Uterus (tissue), 4 donors: ENCODE measurements at places on chromosomes 1 and 21. TPM values are rescaled to one million over a fixed set of nuclear protein-coding genes. Genes with fewer than 3 reads are reported as not detected.

DNA sequence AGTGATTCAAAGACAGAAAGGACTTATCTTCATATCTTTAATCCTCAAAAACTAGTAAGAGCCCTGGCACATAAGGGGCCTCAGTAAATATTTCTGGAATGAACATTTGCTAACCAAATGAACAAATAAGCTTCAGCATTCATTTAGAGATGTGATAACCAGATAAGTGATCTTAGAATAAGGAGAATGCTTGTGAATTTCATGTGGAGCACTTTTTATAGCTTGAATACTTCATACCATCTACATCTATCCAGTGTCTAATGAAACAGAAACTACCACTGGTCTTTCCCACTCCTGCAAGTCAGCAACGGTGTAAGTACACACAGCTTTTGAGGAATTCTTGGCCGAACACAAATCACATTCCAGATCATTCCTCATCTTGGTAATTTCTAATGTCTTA lies 38.5 kb downstream of the EDEM3 start:
- no peak overlapping the region for H3K27ac ChIP-seq
- no peak for DNase-seq
- H3K36me3 ChIP-seq = no peaks in the 10 kb centered on the region
- no peaks in the 10 kb centered on the region for H3K27me3 ChIP-seq
- no peak overlapping the region for H3K4me3 ChIP-seq

DNA sequence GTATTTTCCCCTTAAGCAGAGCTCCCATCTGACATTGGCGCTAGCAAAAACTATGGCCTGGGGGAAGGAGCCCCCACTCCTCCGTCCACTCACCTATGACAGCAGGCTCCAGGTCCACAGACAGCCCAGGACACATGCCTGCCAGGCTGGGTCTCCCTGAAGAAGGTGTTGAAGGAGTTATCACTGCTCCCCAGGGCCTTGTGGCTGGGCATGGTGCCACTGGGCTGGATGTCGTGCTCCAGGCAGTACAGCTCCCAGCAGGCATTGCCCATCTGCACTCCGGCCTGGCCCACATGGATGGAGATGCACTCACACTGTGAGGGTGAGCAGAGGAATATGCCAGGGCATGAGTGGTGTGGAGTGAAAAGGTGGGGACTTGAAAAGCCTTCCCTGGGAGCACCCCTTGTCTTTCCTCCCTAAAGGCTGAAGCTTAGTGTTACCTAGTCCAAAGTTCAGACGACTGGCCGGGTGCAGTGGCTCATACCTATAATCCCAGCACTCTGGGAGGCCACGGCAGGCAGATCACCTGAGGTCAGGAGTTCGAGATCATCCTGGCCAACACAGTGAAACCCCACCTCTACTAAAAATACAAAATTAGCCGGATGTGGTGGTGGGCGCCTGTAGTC lies 30.0 kb downstream of the RABIF start:
- peak overlapping the region; percentile 22 for H3K27ac ChIP-seq
- H3K27me3 ChIP-seq = no peaks in the 10 kb centered on the region
- H3K4me1 ChIP-seq = peaks cover 4% of the 10 kb centered on the region
- DNase-seq = peak; percentile 37
- H3K4me3 ChIP-seq = no peak overlapping the region

DNA sequence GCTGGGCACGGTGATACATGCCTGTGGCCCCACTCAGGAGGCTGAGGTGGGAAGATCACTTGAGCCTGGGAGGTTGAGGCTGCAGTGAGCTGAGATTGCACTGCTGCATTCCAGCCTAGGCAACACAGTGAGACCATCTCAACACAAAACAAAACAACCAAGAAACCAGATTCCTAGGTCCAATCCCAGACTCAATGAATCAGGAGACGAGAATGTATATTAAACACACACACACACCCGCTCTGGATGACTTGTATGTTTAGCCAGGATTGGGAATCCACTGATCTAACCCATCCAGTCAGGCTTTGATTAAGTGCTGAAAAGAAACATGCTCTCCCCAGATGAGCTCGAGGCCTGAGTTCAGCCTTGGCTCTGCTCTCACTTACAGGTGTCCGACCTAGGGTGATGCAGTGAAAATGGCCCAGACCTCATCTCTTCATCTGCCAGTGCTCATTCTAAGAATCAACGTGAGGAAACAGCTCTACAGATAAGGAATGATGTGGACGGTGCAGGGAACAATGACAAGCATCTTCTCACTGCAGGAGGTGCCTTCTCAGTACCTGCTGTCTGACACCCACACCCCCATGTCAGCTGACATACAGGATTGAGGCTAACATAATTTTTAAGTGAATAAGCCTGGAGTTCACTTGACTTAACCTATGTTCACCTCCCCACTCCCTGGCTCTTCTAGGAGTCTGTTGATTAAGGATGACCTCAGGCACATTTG lies 15.3 kb upstream of the SRSF4 start:
- no peak overlapping the region for H3K4me3 ChIP-seq
- DNase-seq = no peak
- H3K4me1 ChIP-seq = no peaks in the 10 kb centered on the region
- H3K27ac ChIP-seq = no peak overlapping the region
- no peaks in the 10 kb centered on the region for H3K36me3 ChIP-seq
- no peaks in the 10 kb centered on the region for H3K27me3 ChIP-seq

DNA sequence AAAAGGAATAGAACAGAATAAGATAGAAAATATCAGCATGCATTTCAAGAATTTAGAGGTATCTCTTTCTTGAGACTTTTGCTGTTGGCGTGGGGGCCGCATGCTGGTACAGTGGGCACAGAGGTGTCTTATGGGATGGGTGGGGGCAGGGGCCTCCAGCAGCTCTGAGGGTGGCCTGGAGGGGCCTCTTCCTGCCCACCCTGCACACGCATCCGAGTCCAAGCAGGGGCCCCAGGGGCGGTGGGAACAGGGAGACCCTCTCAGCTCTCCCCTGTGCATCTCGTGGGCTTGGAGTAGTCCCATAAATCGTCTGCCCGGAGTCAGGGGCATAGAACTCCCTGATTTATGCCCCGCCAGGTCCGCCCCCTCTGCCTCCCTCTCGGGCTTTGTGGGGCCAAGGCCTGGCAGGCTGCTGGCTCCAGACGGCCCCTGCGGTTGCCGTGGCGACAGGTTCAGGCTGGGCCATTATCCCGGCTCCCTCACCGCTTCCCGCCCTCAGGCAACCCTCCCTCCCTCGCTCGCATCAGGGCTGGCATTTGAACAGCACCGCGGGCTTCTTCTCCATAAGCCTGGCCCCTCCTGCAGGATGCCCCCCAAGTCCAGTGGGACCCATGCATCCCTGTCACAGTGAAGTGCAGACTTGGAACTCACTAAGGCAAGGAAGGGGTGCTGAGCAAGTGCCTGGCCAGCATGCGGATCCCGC lies 133.2 kb upstream of the ZBTB40 start:
- H3K4me3 ChIP-seq = no peak overlapping the region
- H3K27ac ChIP-seq = no peak overlapping the region
- no peak for DNase-seq
- no peaks in the 10 kb centered on the region for H3K4me1 ChIP-seq

- H3K4me3 ChIP-seq = no peak overlapping the region
- H3K27ac ChIP-seq = no peak overlapping the region
- H3K4me1 ChIP-seq = no peaks in the 10 kb centered on the region
- H3K27me3 ChIP-seq = no peaks in the 10 kb centered on the region
- H3K36me3 ChIP-seq = no peaks in the 10 kb centered on the region
Observed at GRCh38 chr1:186494832-186495271, 33.9 kb upstream of the PDC start.

- H3K4me3 ChIP-seq = no peak overlapping the region
- H3K36me3 ChIP-seq = no peaks in the 10 kb centered on the region
- H3K27ac ChIP-seq = no peak overlapping the region
Observed at GRCh38 chr1:152148981-152149380, 10.0 kb downstream of the RPTN start.

DNA sequence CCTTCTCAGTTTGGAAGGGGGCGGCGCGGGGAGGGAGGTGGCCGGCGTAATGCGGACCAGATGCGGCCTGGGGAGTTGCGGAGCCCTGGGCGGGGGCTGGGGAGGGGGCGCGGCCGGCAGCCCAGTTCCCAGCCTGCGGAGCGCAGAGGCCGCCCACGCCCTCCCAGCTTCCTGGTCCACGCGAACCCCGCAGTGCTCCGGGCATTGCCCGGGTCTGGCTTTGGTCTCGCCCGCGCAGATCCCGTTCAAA lies 695 bp downstream of the DMBX1 start:
- H3K27me3 ChIP-seq = peaks cover 79% of the 10 kb centered on the region
- H3K27ac ChIP-seq = no peak overlapping the region
- no peak overlapping the region for H3K4me3 ChIP-seq
- H3K36me3 ChIP-seq = no peaks in the 10 kb centered on the region

GRCh38 chr1:32716312-32717148 lies 14.0 kb upstream of the SYNC start:
- DNase-seq = no peak
- no peak overlapping the region for H3K4me3 ChIP-seq
- no peak overlapping the region for H3K27ac ChIP-seq
- no peaks in the 10 kb centered on the region for H3K27me3 ChIP-seq

GRCh38 chr1:196400478-196401451 lies 207.5 kb downstream of the KCNT2 start:
- no peak overlapping the region for H3K4me3 ChIP-seq
- peak; percentile 23 for DNase-seq
- H3K27ac ChIP-seq = no peak overlapping the region
- H3K4me1 ChIP-seq = peaks cover 4% of the 10 kb centered on the region
- no peaks in the 10 kb centered on the region for H3K36me3 ChIP-seq
- H3K27me3 ChIP-seq = no peaks in the 10 kb centered on the region

GRCh38 chr1:168097921-168098528 lies 38.7 kb downstream of the GPR161 start:
- no peak for DNase-seq
- peak overlapping the region; percentile 53 for H3K27ac ChIP-seq
- no peaks in the 10 kb centered on the region for H3K27me3 ChIP-seq
- H3K4me1 ChIP-seq = peaks cover 4% of the 10 kb centered on the region
- H3K36me3 ChIP-seq = no peaks in the 10 kb centered on the region

The FBXO2 gene
- total RNA-seq = 7.0 TPM

The TACSTD2 gene
- 0.73 TPM for total RNA-seq
